NCI-H1694 (cell line): ENCODE measurements at places on chromosomes 6 and 20.

- no peak for DNase-seq
These were observed 578.2 kb downstream of the MEI4 start for GRCh38 chr6:78231002-78231401.

GRCh38 chr6:136387316-136387715 lies 97.7 kb upstream of the BCLAF1 start:
- DNase-seq = no peak

GRCh38 chr6:10559522-10560152 lies 38.5 kb downstream of the GCNT2 start:
- no peak for DNase-seq

DNA sequence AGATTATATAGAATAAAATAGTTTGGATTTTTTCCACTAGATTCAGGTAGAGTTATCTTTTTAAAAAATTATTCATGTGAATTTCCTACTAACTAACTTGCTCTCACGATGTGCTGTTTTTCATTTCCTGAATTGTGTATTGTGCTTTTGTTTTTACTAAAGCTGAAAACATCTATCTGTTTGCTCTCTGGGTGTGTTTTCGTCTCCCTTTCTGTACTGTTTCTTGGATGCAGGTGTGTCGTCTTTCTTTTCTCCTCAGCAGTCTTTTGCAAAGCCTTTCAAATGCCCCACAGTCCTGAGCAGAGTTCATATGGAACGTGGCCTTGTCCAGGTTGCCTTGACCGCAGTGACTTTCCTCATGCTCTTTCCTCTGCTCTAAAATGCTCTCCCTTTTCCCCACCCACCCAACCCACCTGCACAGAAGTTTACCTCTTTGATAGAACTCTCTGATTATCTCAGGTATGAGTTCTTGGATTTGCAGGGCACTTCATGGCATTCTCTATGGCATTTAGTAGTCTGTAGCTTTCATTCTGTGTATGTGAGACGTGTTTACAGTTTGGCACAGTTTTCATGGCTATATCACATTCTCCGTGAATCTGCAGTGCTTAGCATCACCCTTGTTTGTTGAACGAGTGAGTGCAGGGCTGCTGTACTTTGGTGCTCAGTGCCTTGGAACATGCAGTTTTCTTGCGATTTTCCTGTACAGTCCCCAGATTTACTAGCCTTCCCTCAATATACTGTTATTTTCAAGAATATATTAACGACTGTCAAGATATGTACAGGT lies 77.1 kb downstream of the FARS2 start:
- no peak for DNase-seq

DNA sequence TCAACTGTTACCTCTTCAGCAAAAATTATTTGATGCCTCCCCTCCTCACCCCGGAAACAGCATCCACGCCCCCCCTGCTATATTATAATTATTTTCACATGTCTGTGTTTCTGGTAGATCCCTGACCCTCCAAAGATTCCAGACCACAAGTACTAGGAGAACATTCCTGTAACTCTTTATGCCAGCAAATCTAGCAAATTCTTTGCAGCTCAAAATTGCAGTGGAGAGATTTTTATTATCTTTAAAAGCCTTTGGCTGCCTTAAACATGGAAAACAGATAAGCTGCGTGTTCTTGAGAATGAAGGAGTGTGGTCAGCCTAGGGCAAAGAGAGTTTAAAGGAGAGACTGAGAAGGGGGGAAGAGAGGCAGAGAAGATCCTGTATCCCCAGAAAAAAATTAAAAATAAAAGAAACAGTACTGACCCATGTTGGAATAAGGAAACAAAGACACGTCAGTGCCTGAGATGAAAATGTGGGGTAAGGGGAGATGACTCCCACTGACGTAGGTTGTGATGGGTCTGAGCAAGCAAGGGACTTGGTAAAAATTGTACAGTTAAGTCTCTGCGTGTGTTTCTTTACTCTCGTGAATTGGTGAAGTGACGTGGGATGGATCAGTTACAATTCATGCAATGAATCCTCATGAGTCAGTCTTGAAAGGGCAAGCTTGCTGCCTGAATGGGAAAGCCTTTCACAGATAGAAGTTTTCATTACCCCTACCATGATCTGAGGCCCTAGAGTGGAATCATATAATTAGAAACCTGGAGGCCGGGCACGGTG lies 8.3 kb downstream of the ID4 start:
- no peak for DNase-seq

DNA sequence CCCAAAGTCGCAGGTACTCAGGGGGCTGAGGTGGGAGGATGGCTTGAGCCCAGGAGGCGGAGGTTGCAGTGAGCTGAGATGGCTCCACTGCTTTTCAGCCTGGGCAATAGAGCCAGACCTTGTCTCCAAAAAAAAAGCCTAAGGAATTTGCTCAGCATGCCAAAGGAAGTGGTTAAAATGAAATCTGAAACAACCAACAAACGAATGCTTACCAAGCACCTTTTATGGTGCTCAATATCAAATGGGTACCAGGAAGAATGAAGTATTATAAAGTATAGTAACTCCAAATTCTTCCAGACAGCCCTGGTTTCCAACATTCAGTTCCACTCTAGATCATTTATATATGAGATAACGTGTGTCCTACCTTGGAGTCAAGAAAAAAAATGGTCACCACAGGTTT lies 14.0 kb downstream of the GMDS start:
- no peak for DNase-seq

- no peak for DNase-seq
These were observed 235 bp downstream of the MAP7 start for GRCh38 chr6:136550045-136550329.

DNA sequence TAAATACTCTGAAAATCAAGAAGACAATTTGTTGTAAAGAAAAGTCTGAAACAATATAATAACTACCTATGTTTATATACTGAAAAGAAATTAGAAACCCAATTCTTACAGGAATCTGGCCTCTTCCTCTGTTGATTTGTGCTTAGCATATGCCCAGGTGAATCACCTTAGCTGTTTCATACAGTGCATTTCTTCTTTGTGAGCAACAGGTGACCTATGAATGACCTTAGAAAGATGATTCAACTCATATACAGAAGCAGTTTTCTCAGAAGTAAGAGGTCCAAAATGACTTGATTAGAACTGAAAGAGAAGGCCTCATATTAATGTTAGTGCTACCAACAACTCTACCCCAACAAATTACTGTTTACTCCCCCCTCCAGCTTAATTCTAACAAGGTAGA lies 419.5 kb upstream of the ID4 start:
- DNase-seq = no peak

GRCh38 chr6:18062733-18063132 lies 59.7 kb downstream of the NHLRC1 start:
- DNase-seq = no peak

DNA sequence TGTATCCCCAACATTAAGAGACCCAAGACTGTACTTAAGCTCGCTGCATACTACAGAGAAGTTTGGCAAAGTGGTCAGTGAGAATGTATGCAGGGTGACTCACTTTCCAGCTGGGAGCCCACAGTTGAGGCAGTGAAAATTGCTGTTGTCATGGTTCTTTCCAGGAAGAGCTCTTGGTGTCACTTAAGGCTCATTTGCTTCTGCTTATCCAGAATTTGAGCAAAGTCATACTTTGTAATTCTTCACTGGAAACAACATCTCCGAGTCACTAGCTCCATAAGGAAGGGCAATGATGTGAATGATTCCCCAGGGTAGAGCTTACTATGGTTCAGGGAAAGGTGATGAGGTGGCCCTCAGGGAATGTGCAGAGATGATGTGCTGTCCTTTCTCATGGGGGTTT lies 65.4 kb upstream of the FBXL4 start:
- DNase-seq = no peak

DNA sequence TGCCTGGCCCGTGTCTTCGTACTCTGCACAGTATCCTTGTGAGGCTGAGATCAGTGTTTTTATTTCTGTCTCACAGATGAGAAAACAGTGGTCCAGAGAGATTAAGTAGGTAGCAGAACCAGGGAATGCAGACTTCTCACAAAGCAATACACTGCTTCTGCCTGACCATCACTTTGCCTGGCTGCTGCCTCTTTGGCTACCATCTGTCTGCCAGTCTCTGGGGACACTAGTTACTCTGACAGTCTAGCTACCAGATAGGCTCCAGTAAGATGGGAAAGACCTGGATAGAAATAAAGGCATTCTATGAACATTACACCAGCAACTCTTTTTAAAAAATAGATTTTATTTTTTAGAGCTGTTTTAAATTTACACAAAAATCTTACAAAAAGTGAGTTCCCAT lies 96.9 kb downstream of the PHACTR3 start:
- no peak for DNase-seq
